ENCODE measurements at places on chromosomes 2 and 18. TPM values are rescaled to one million over a fixed set of nuclear protein-coding genes. Genes with fewer than 3 reads are reported as not detected.

GRCh38 chr18:73647391-73647790, 500.2 kb downstream of the FBXO15 start:
- DNase-seq, result no peak

Gene EHD3
- polyA plus RNA-seq, result 31.5 TPM

- DNase-seq, result no peak
Observed at GRCh38 chr2:109331081-109331480, 202.1 kb downstream of the SH3RF3 start.

Gene DCDC2C
- 0.50 TPM for polyA plus RNA-seq

Gene C2orf80
- polyA plus RNA-seq, result 0.32 TPM

- DNase-seq, result no peak
Observed at GRCh38 chr2:9327873-9328352, 95.4 kb downstream of the ITGB1BP1 start.

Gene LBH
- 117 TPM for polyA plus RNA-seq

Gene ESPNL
- 0.44 TPM for polyA plus RNA-seq

Gene CD8B2
- 0.22 TPM for polyA plus RNA-seq

Gene IL36G
- 0.23 TPM for polyA plus RNA-seq

DNA sequence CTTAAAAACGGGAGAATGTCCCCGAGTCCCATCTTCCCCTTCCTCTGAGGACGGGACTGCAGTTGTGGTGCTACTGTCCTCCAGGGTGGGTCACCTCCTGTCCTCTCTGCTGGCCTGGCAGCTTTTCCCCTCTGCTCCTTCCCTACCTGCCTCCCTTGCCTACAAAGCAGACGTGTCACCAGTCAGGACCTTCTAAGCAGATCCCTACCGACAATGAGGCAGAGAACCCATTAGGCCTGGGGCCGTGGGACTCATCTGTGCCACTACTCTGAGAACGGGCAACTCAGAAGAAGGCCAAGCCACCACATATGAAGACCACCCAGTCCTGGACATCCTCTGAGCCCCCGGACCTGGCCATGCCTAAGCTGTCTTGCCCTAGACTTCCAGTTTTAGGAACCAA, 103.0 kb upstream of the TEX51 start:
- DNase-seq, result no peak

- no peak for DNase-seq
Observed at GRCh38 chr2:85804583-85804982, 50.8 kb downstream of the ATOH8 start.

GRCh38 chr2:234869969-234870368, 81.8 kb upstream of the SH3BP4 start:
- no peak for DNase-seq

GRCh38 chr18:24009651-24010333, 4.8 kb upstream of the TTC39C start:
- DNase-seq, result no peak

- DNase-seq, result no peak
Observed at GRCh38 chr2:45180779-45181178, 171.5 kb upstream of the SIX2 start.

Gene IGFBP5
- polyA plus RNA-seq, result 267 TPM

Gene ZFAND2B
- polyA plus RNA-seq, result 49.4 TPM

DNA sequence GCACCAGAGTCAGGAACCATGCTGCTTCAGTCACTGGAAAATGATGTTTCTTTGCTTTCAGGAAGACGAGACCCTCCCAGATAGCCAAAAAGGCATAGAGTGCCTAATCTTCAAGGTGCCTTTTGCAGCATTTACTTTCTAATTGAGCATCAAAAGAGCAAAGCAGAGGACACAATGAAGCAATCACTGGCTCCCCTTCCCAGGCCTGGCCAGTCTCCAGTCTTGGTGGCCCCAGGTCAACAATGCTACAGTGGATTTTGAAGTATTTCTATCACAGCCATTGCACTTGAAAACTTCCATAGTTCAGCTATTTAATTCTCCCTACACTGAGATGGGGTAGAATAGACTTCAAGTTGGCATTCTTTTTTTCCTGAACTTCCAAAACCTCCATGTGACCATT, 15.4 kb downstream of the ZBTB7C start:
- no peak for DNase-seq

- DNase-seq, result no peak
Observed at GRCh38 chr2:8303322-8303832, 378.5 kb upstream of the ID2 start.

DNA sequence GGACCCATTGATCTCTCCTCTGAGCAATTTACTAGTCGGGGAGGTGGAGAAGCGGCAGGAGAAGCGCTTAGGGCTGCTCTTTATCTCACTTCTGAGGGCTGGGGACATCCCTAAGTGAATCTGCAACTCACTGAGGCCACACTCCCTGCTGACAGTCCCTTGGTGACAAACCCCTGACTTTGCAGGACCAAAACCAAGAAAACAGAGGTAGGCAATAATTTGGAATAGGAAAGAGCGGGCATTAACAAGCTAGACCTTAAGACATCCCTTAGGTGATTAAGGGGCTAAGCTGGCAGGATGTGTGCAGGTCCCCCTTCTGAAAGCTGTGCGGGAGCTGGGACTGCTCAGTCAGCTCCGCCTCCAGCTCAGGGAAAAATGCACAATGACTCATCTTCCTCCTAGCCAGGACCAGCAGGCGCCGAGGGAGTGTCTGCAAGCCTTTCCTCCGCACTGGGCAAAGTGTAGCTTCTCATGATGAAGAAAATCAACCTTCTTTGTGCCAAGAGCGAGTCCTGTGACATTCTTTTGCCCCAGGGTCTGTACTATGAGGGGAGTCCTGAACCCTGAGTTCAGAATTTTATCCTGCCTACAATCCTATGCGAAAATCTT, 63.3 kb downstream of the BOD1L2 start:
- DNase-seq, result no peak

GRCh38 chr2:143397884-143398614, 268.8 kb downstream of the ARHGAP15 start:
- no peak for DNase-seq

DNA sequence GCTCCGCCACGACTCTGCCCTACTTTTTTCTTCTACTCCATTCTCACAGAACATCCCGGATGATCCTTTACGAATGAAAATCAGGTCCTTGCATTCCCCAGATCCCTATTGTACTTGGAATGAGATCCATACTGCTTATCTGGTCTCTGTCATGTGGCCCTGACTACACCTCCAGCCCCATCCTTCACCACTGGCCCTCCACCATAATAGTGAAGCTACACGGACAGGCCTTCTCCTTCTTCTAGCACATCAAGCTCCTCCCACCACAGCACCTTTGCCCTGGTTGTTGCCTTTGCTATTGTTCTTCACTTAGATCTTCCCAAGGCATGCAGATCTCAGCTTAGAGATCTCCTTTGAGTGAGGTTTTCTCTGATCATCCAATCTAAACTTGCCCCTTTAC, 20.1 kb upstream of the RMDN2 start:
- DNase-seq, result no peak

DNA sequence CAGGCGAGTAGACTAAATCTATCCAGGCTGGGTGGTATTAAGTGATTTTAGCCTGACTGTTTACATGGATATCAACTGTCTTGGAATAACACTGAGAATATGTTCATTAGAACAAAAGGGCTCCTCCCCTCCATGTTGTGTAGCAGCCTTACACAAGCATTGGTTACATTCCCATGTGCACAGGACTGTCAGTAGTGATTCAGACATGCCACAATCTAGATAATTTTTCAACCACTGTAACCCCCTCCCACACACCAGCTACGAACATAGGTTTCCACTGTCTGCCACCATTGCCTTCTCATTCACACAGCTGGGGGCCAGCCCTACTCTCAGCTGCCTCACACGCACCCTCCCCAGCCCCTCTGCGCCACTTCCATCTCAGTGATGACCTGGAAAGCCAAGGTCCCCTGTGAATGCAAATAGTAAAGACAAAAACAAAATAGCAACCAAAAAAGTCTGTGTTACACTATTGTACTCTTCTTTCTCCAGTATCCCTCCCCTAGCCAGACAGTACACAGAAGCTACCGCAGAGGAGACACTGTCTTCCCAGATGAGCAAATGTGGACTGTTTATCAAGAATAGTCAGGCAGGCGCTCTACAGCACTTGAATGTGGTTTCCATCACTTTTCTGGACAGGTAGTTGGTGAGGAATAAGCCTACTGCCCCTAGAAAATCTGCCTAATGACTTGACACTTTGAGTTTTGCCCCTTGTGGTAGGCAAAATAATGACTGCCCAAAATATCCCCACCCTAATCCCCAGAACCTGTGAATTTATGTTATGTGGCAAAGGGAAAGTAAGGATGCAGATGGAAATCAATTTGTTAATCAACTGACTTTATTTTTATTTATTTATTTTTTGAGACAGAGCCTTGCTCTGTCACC, 27.9 kb upstream of the TYMS start:
- no peak for DNase-seq

GRCh38 chr2:149122516-149122915, 84.0 kb downstream of the LYPD6B start:
- no peak for DNase-seq

DNA sequence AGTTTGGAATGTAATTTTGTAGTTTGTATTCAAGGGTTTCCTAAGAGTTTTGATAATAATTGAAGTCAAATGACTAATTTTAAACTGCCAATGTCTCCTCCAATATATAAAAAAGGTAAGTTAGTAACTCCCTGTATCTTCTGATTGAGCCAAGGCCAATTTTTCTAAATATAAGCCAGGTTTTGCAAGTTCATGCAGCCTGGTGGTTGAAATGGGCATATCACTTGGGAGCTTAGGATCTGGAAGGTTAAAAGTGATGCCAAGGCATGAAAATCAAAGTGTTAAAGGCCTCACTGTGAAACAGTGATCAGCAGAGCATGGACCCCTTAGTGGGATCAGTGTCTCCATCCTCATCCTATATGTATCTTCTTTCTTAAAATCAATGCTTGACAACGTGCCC, 60.5 kb downstream of the MERTK start:
- DNase-seq, result no peak

GRCh38 chr18:44824884-44825283, 144.2 kb downstream of the SETBP1 start:
- no peak for DNase-seq

Gene COL4A4
- polyA plus RNA-seq, result 53.5 TPM

Gene GPR35
- 4.2 TPM for polyA plus RNA-seq

Gene NOL4
- polyA plus RNA-seq, result 2.5 TPM

Gene GPR39
- 3.1 TPM for polyA plus RNA-seq

- DNase-seq, result no peak
Observed at GRCh38 chr2:138881126-138881525, 100.9 kb upstream of the NXPH2 start.

DNA sequence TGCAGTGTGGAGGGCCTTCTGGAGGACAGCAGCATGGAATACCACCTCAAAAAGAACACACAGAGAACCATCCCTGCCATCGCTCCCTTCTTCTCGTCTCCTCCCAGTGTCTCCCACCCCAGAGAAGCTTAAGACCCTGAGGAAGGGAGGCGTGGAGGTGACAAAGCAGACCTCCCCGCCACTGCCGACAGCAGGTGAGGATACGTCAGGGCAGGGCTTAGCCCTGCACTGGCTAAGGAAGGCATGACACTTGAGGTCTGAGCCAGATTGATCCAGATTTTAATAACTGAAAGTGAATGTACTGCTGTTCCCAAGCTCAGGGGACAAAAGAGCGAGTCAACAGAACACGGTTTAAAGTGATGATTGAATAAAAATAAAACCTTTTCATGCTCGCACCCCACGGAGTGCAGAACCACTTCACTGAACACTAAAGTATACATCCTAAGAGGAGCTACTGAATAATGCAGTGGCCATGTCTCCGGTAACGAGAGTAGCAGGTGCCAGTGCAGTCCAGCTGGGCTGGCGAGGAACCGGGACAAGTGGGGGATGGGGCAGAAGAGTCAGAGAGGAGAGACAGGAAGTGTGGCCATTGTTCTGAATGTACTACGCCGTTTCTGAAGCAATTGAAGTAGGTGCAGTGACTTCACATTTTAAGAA, 391.0 kb downstream of the CDH2 start:
- DNase-seq, result no peak

GRCh38 chr2:187545238-187545751, 8.9 kb downstream of the TFPI start:
- DNase-seq, result no peak

Gene CXCR1
- not detected for polyA plus RNA-seq

Gene SKA1
- polyA plus RNA-seq, result 6.8 TPM

DNA sequence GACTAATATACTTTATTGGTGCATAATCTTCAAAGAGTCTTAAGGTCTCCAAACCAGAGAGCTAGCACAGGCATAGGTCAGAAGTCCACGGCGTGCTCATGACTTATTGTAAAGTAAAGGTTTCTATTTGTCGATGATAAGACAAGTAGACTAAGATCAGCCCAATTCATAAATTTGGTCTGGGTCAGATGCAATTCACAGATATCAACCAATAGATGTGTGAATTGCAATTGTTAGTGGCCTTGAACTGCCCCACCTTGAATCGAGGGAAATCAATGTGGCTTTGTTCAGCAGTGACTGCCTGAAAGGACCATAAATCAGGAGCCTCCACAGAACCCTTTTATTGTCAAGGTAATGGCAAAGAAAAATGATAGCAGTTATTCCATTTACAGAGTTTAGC, 39.1 kb upstream of the CPS1 start:
- DNase-seq, result no peak

DNA sequence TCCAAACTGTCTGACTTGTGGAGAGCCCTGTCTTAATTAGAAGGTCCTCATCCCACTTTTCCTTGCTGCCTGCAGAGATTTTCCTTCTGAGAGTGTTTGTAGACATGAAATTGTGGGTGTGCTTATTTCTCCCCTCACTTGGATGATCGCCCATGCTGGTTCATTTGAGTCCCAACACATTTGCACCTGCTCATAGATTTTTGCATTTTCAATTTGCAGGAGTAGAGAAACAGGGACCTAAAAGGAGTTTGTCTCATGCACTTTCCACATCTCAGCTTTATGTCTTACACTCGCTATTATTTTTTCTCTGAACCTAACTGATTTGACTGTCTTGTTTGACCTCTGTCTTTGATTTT, 33.2 kb upstream of the FHL2 start:
- no peak for DNase-seq

- no peak for DNase-seq
Observed at GRCh38 chr2:4291430-4291829, 588.1 kb downstream of the DCDC2C start.

GRCh38 chr2:75276093-75277029, 77.0 kb upstream of the TACR1 start:
- DNase-seq, result no peak
